Cardiac septum (tissue), 1 donor: ENCODE measurements at places on chromosomes 16 and 17. TPM values are rescaled to one million over a fixed set of nuclear protein-coding genes. Genes with fewer than 3 reads are reported as not detected.

The OR1F1 gene
- not detected for total RNA-seq

The CACNG5 gene
- not detected for total RNA-seq

The HS3ST3B1 gene
- 2.6 TPM for total RNA-seq

The CFAP97D1 gene
- total RNA-seq = not detected

The TBC1D3 gene
- total RNA-seq = not detected

The SMCR8 gene
- 9.9 TPM for total RNA-seq

The CLEC3A gene
- total RNA-seq = not detected

The KRT33B gene
- total RNA-seq = not detected

The CCP110 gene
- total RNA-seq = 7.3 TPM

The CSH2 gene
- not detected for total RNA-seq

The PPP1R1B gene
- total RNA-seq = 1.2 TPM

The TBX2 gene
- 17.2 TPM for total RNA-seq

The MPG gene
- total RNA-seq = 33.6 TPM
